Activated T-helper 9 cell treated with anti-CD3 and anti-CD28 coated beads, Interleukin-2, amount 50 U/mL, for 16 hours (primary cell): ENCODE measurements at places on chromosomes 5 and 9.
A peak's percentile ranks its signal among the peaks of the same experiment; 100 is the strongest.

DNA sequence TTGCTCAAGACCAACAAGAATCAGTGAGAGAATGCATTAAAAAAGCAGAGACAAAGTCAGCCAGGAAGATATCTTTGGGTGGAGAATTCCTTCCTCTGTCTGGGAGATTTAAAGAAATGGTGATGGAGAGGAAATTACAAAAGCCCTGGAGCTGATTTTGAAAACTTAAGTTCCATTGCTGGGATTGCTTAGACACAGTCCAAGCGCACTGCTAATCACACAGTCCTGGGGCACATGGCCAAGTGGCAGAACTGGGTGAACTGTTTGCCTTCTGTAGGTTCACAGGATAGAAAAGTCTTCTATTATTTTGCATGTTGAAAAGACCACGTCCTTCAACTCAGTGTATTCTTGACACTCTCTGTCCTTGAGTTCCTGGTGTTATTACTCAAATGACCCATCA lies 284.9 kb upstream of the FBXL7 start:
- DNase-seq, result no peak

- no peak for DNase-seq
These were observed 45.7 kb upstream of the TGFBR1 start for GRCh38 chr9:99058964-99059921.

GRCh38 chr9:33170464-33171415 lies 3.6 kb upstream of the B4GALT1 start:
- DNase-seq, result peak; percentile 21

DNA sequence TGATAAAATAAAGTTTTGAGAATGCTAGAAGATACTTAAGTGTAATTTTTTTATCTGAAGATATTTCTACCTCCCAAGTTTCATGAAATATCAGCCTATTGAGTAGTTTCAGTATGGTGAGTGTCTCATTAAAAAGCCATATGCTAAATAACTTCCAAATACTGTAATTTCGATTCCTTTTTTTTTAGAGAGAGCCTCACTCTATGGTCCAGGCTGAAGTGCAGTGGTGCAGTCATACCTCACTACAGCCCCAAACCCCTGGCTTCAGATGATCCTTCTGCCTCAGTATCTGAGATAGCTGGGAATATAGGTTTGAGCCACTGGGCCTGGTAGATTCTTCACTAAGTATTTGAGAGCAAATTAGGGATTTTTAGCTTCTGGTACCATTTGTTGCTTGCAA lies 24.5 kb downstream of the CDC42SE2 start:
- DNase-seq, result no peak

- no peak for DNase-seq
These were observed 76.9 kb downstream of the GHR start for GRCh38 chr5:42500003-42500599.

- DNase-seq, result no peak
These were observed 657.2 kb downstream of the TLE1 start for GRCh38 chr9:81032030-81032572.

DNA sequence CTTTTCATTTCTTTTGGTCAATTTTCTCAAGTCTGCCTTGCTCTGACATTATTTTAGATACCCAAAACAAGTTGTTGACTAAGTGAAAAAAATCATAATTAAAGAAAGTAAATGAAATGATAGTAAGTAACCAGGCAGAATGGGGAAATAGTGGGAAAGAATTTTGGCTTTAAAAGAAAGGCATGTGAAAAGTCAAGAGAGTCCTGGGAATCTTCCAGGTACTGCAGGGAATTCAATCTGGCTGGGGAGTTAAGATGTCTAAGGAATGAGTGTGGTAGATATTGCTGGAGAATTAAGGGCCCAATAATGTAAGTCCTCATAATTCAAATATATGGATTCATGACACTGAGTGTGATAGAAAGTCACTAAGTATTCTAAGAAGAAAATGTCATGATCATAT lies 123.1 kb upstream of the PAPPA start:
- no peak for DNase-seq

DNA sequence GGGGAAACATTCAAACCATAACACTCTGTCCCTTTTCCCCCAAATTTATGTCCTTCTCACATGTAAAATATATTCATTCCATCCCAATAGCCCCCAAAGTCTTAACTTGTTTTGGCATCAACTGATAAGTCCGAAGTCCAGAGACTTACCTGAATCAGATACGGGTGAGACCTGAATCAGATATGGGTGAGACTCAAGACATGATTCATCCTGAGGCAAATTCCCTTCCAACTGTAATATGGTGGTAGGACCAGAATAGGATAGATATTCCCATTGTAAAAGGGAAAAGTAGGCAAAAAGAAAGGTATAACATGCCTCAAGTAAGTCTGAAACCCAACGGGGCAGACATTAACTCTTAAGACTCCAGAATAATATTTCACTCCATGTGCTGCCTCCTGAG lies 115.6 kb upstream of the CKMT2 start:
- no peak for DNase-seq

- no peak for DNase-seq
These were observed 201.8 kb upstream of the ZNF608 start for GRCh38 chr5:124948062-124948753.

GRCh38 chr9:75953218-75953617 lies 62.7 kb downstream of the PCSK5 start:
- no peak for DNase-seq

DNA sequence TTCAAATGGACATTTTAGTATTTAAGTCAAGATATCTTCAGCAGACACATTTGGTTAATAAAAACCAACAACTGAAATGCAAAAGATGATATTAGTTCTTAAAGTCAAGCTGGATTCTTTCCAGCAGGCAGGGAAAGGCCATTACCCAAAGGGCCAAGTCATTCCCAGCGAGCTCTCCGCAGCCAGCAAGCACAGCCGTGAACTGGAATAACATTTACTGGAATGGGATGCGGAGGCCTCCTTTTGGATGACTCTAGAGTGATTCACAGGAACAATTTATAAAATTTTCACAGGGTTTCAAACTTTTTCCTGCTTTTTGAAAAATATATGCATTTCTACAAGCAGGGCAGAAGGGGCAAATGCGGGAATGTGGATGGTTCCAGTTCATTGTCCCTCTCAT lies 76.6 kb upstream of the DAB2 start:
- DNase-seq, result no peak

DNA sequence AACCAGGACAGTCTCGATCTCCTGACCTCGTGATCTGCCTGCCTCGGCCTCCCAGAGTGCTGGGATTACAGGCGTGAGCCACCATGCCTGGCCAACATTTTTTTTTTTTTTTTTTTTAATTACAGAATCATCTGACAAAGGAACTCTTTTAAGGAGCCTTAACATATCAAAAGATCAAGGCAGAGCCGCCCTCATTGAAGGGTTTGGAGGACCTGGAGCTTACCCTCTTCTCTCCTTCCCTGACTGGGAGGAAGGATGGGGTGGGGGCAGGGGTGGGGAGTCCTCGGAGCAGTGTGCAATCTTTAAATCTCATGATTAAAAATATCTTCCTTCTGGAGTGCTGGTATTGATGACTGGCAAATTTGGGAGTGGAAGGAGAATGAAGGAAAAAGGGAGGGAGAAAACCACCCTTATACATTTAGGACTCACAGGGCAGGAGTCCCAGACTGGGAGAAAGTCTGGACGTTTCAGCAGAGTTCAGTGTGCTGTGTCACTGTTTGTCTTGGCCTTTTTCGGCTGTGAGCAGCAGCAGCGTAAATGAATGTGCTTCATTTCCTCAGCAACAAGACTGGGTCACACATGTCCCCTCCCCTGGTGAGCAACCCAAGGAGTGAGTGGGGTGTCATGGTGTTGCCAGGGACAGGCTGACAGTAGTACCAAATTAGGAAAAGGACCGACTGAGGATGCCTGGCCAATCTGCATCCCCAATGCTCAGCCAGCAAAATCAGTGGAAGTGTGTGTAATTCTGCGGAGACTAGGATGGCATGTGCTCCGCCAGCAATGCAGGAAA lies 115.3 kb upstream of the BNC2 start:
- DNase-seq, result no peak

DNA sequence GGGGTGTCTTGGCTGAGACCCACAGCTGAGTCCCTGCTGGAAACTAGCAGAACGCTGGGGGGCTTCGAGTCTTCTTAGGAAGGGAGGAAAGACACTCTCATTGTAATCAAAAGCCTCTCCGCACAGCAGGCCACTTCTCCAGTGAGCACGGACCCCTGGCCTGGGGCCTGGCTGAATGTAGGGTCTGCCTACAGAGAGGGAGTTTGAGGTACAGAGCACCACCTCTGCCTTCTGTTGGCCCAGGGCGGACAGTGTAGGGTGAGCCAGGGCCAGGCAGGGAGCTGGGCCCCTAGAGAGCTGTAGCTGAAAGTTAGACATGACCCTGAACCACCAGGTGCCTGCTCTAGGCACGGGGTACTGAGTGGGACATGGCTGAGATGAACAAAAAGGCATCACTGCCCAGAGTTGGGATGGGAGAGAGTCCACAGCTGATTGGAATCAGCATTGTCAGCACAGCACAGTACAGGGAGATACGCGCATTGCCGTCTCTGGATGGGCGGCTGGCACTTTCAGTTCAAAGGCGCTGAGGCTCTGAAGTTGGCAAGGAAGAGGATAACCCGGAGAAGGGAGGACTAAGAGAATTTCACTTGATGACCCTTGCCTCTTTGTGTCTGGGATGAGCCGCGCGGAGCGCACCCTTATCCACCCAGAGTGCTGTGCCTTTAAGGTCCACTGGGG lies 363 bp upstream of the SLC25A48 start:
- no peak for DNase-seq

DNA sequence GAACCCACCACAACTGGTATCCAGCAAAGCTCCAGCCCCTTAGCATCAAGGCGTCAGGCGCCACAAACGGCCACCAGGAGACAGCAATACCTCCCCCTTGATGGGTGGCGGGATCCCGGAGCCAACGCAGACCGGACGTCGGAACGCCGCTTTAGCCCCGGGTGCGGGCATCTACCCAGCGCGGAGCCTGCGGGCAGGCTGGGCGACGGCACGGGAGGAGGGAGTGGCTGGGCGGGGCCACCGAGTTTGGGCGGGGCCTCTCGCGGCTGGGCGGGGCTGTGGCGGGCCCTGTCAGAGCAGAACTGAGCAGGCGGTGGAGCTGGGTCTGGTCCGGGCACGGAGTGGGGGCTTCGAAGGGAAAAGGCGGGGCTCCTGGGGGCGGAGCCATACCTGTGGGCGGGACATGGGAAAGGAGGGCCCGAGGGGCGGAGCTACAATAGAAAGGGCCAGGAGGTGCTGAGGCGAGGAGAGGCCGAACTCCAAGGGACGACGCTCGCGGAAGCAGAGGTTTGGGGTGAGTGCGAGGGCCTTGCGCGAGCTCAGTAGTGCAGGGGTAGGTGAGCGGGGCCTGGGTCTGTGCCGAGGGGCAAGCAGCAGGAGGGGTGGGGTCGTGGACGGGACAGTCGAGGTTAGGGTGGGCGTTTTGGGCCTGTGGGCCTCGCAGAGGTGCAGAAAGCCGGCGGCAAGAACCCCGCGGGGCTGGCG lies 40.2 kb upstream of the GARNL3 start:
- peak; percentile 81 for DNase-seq

DNA sequence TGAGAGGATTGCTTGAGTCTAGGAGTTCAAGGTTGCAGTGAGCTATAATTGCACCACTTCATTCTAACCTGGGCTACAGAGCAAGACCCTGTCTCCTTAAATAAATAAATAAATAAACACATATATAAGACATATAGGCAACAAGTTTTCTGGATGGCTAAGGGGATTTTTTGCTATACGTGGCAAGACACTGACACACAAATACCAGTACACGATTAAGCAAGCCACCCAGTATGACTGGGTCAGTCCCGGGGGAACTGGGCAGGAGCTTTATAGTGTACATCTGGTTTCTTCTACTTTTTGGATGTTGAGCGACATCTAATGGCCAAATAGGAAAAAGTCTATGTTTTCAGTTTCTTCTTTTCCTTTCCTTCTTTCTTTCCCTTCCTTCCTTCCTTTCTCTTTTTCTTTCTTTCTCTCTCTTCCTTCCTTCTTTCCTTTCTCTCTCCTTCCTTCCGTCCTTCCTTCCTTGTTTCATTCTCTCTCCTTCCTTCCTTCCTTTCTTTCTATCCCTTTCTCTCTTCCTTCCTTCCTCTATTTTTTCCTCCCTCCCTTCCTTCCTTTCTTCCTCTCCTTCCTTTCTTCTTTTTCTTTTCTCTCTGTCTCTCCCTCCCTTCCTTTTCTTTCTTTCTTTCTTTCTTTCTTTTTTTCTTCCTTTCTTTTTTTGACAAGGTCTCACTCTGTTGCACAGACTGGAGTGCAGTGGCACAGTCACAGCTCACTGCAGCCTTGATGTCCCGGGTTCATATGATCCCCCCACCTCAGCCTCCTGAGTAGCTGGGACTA lies 47.0 kb upstream of the PLIN2 start:
- DNase-seq, result peak; percentile 11

- no peak for DNase-seq
These were observed 13.3 kb downstream of the ZNF474 start for GRCh38 chr5:122142480-122143164.

GRCh38 chr9:130526854-130527650 lies 52.3 kb upstream of the FUBP3 start:
- DNase-seq, result no peak
